Osteoblast (primary cell): ENCODE measurements at places on chromosomes 4 and X. TPM values are rescaled to one million over a fixed set of nuclear protein-coding genes. Genes with fewer than 3 reads are reported as not detected.

The FGFRL1 gene
- 29.2 and 30.8 TPM in 2 replicates for total RNA-seq

GRCh38 chrX:106039920-106040319, 1.4 kb upstream of the SERPINA7 start:
- H3K36me3 ChIP-seq = no peaks in the 10 kb centered on the region
- H3K4me1 ChIP-seq = no peaks in the 10 kb centered on the region
- no peak overlapping the region for H3K27ac ChIP-seq
- H3K27me3 ChIP-seq = peaks cover 14% of the 10 kb centered on the region
- no peak for DNase-seq
- H3K4me3 ChIP-seq = no peak overlapping the region

DNA sequence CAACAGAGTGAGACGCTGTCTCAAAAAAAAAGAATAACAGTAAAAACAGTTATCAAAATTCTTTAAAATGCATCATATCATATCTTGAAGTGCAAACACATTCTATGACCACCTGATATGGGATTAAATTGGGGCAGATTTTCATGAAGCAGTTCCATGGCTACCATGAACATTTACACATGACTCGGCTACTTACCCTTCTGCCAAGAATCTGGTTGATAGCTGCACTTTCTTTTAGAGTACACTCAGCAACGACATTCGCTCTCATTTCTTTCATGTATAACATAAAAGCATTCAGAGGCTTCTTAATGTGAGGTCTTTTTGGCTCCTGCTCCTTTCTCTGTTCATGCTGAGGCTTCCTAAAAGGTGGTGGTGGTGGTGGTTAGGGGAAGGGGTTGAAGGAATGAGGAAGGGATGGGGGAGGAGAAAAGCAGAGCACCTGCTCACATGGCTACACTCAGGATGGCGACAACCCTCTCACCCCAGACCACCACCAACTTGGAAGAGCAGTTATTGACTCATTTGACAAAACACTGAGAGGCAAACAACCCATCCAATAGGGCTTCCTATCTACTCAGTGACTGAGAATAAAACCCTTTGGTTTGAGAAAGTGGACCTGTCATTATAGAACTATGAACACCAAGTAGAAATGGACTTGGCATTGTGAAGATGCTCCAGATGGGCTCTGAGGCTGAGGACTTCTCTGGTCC, 88.5 kb downstream of the HADH start:
- no peak overlapping the region for H3K4me3 ChIP-seq
- H3K27ac ChIP-seq = no peak overlapping the region
- H3K27me3 ChIP-seq = no peaks in the 10 kb centered on the region

GRCh38 chrX:24231131-24231540, 81.6 kb downstream of the ZFX start:
- no peak overlapping the region for H3K27ac ChIP-seq
- H3K4me1 ChIP-seq = peaks cover 12% of the 10 kb centered on the region
- H3K4me3 ChIP-seq = no peak overlapping the region
- peak; percentile 90 for DNase-seq

The NXF2B gene
- not detected in 2 replicates for total RNA-seq

- no peaks in the 10 kb centered on the region for H3K27me3 ChIP-seq
- DNase-seq = no peak
- no peak overlapping the region for H3K27ac ChIP-seq
Observed at GRCh38 chr4:141849778-141850177, 213.4 kb downstream of the IL15 start.

The GUCY1B1 gene
- total RNA-seq = 1.1 and 2.9 TPM in 2 replicates

GRCh38 chrX:71859637-71860036, 51.0 kb upstream of the NHSL2 start:
- peaks cover 50% of the 10 kb centered on the region for H3K27me3 ChIP-seq
- H3K4me1 ChIP-seq = no peaks in the 10 kb centered on the region
- no peaks in the 10 kb centered on the region for H3K36me3 ChIP-seq

DNA sequence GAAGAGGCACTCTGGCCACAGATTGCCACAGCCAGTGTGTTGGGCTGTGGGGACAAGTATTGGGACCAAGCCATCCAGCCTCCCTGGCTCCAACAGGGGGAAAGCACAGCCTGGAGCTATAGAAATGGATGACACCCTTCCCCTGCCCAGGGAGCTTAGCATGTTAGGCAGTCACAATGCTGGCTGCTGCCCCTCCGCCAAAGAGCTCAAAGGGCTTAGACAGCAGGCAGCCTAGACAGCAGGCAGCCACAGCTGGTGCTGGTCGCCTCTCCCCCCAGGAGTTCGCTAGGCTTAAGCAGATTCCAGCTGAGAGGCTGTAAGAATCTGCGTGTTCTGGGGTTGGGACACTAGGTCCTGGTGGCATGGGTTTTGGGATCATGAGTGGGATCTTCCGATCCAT, 94.5 kb upstream of the MXRA5 start:
- no peak for DNase-seq
- no peaks in the 10 kb centered on the region for H3K4me1 ChIP-seq
- no peaks in the 10 kb centered on the region for H3K27me3 ChIP-seq

- peak overlapping the region; percentile 19 for H3K27ac ChIP-seq
- peaks cover 16% of the 10 kb centered on the region for H3K4me1 ChIP-seq
- H3K27me3 ChIP-seq = no peaks in the 10 kb centered on the region
- H3K36me3 ChIP-seq = no peaks in the 10 kb centered on the region
- no peak overlapping the region for H3K4me3 ChIP-seq
Observed at GRCh38 chr4:85798012-85798770, 323.2 kb downstream of the ARHGAP24 start.

The CPLX1 gene
- total RNA-seq = not detected in 2 replicates

The SOWAHD gene
- under 0.01 and 0.72 TPM in 2 replicates for total RNA-seq

- no peaks in the 10 kb centered on the region for H3K4me1 ChIP-seq
- no peak overlapping the region for H3K4me3 ChIP-seq
- DNase-seq = no peak
- H3K27ac ChIP-seq = no peak overlapping the region
Observed at GRCh38 chrX:35680940-35681346, 117.2 kb upstream of the MAGEB16 start.

GRCh38 chr4:63693321-63693720, 715.9 kb downstream of the TECRL start:
- no peaks in the 10 kb centered on the region for H3K4me1 ChIP-seq
- H3K27ac ChIP-seq = no peak overlapping the region
- no peaks in the 10 kb centered on the region for H3K27me3 ChIP-seq
- H3K4me3 ChIP-seq = no peak overlapping the region
- no peak for DNase-seq

The NPNT gene
- total RNA-seq = 0.36 and 0.59 TPM in 2 replicates

DNA sequence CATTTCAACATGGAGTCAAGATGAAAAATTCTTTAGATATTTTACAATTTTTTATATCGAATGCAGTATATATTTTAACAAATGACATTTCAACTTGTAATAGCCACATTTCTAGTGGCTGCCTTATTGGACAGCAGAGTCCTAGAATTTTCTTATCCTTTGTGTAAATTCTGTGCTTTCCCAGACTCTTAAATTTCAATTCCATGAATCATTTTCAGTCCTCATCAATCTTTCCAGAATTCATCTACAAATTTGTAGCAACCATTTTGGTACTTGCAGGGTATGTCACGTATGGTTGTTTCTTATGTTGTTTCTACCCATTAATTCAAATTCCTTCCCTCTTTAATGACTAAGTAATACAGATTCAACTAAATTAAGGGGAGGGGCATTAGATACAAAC, 2.7 kb downstream of the PAICS start:
- H3K4me3 ChIP-seq = no peak overlapping the region
- peak overlapping the region; percentile 6 for H3K27ac ChIP-seq
- H3K27me3 ChIP-seq = no peaks in the 10 kb centered on the region
- peaks cover 20% of the 10 kb centered on the region for H3K36me3 ChIP-seq
- H3K4me1 ChIP-seq = peaks cover 11% of the 10 kb centered on the region

DNA sequence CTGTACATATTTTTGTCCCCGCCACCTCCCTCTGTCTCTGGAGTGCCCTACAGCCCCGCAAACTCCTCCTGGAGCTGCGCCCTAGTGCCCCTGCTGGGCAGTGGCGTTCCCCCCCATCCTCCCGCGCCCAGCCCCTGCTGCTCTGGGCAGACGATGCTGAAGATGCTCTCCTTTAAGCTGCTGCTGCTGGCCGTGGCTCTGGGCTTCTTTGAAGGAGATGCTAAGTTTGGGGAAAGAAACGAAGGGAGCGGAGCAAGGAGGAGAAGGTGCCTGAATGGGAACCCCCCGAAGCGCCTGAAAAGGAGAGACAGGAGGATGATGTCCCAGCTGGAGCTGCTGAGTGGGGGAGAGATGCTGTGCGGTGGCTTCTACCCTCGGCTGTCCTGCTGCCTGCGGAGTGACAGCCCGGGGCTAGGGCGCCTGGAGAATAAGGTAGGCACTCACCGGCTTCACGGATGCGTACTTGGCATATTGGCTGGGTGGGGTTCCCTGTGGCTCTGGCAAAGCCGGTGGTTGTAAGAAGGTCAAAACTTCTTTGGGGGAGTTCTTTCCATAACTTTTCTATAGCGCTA, 653 bp downstream of the HHIP start:
- no peaks in the 10 kb centered on the region for H3K27me3 ChIP-seq
- DNase-seq = peak; percentile 87
- H3K4me3 ChIP-seq = peak overlapping the region; percentile 77

DNA sequence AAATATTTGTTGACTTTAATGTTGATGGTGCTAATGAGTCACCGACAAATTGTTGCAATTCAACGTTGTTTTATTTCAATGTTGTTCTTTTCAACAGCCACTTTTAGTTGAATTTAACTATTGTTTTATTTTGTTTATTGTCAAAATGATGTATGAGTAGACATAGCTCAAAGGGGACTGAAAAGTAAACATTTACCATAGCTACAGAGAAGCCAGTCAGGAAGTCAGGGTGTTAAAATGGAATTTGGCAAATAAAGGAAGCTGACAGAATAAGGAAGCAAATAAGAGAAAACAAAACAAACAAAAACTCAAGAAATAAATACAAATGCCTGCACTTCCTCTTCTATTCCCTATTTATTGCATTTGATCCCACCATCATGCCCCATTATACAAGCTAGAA, 648.4 kb upstream of the HTR2C start:
- no peak for DNase-seq
- H3K4me1 ChIP-seq = no peaks in the 10 kb centered on the region
- no peak overlapping the region for H3K27ac ChIP-seq
- H3K27me3 ChIP-seq = no peaks in the 10 kb centered on the region

The SCD5 gene
- total RNA-seq = 9.4 and 11.9 TPM in 2 replicates

GRCh38 chr4:11565899-11566298, 137.2 kb upstream of the HS3ST1 start:
- no peaks in the 10 kb centered on the region for H3K27me3 ChIP-seq
- no peak for DNase-seq
- H3K4me3 ChIP-seq = no peak overlapping the region
- H3K4me1 ChIP-seq = no peaks in the 10 kb centered on the region
- H3K27ac ChIP-seq = no peak overlapping the region
- H3K36me3 ChIP-seq = no peaks in the 10 kb centered on the region

The POU4F2 gene
- not detected in 2 replicates for total RNA-seq

The TLL1 gene
- 0.29 and 0.36 TPM in 2 replicates for total RNA-seq

The TRAM1L1 gene
- total RNA-seq = 4.3 and 8.5 TPM in 2 replicates

The TMEM154 gene
- 1.8 and 2.9 TPM in 2 replicates for total RNA-seq

- no peak within 1 kb of the TSS for H3K4me3 ChIP-seq
- DNase-seq = no peak
- no peaks in the 10 kb centered on the region for H3K36me3 ChIP-seq
- no peaks in the 10 kb centered on the region for H3K4me1 ChIP-seq
Observed at GRCh38 chrX:103710609-103711008, at the start of gene TMEM31. TMEM31 (plus strand) TSS chrX:103710909; CDS start chrX:103712259, 1,350 bp downstream.

GRCh38 chr4:52001616-52002015, 18.5 kb downstream of the LRRC66 start:
- H3K4me1 ChIP-seq = no peaks in the 10 kb centered on the region
- H3K27me3 ChIP-seq = no peaks in the 10 kb centered on the region
- H3K27ac ChIP-seq = no peak overlapping the region
- DNase-seq = no peak
- no peaks in the 10 kb centered on the region for H3K36me3 ChIP-seq

DNA sequence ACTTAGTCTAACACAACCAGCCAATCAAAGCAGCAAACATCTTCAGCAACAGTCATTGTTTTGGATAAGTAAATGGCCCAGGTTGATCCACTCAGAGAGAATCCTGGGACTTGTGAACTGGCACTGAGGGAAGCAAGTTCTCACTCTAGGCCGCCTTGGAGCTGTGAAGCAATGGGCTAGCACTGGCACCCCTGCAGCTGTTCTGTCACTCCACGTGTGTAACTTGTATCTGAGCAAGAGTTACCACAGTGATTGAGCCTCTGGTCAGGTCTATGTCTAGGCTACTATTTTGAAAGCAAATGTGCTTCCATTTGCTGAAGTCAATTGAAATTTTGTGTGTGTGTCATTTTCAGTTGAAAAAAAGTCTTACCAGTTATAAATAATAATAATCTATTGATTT, 57.2 kb upstream of the HS3ST1 start:
- no peaks in the 10 kb centered on the region for H3K4me1 ChIP-seq
- H3K4me3 ChIP-seq = no peak overlapping the region
- no peaks in the 10 kb centered on the region for H3K27me3 ChIP-seq
- no peak overlapping the region for H3K27ac ChIP-seq
- H3K36me3 ChIP-seq = no peaks in the 10 kb centered on the region

DNA sequence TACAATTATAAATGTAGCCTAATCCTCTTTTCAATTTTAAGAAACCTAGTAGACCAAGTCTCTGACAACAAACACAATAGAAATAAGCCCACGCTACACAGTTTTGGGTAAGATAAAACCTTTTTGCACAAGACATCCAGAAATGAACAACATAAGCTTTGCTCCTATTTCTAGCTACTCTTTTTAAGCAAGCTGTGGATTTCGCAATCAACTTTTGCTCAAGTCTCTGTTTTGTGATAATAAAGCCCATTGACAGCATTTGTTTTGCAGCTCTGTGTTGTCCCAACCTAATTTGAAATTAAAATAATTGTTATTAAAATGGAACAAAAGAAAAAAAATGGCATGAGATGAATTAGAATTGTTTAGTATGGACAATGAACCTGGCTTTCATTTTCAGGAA, 287.9 kb upstream of the PUDP start:
- no peak for DNase-seq
- H3K36me3 ChIP-seq = no peaks in the 10 kb centered on the region
- H3K4me3 ChIP-seq = no peak overlapping the region
- H3K4me1 ChIP-seq = no peaks in the 10 kb centered on the region
- no peaks in the 10 kb centered on the region for H3K27me3 ChIP-seq
- no peak overlapping the region for H3K27ac ChIP-seq

The SLC6A14 gene
- total RNA-seq = not detected in 2 replicates

DNA sequence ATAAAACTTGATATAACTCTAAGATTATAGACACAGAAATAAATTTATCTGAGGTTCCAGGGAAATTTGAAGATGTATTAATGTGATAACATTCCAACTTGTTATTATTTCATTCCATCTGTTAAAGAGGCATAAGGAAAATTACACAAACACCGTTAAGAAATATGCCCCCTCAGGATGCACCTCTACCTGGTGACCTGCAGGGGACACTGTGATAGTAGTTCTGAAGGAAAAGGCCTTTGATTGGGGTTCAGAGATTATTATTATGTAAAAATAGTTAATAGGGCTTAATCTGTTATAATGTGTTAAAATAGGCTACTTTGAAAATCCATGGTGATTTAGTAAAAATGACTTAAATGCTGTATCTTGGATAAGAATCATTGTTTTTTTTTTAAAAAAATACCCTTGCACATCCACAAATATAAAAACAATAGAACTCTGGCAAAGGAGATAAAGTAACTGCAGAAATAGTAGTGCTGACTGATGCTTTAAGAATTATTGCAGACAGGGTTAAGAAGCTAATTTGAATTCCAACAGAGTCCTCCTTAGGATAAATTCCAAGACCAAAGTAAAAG, 6.1 kb upstream of the ABRAXAS1 start:
- no peaks in the 10 kb centered on the region for H3K27me3 ChIP-seq
- H3K27ac ChIP-seq = no peak overlapping the region
- peak; percentile 22 for DNase-seq
- no peaks in the 10 kb centered on the region for H3K4me1 ChIP-seq
- H3K4me3 ChIP-seq = no peak overlapping the region

- peak overlapping the region; percentile 72 for H3K27ac ChIP-seq
- peak overlapping the region; percentile 4 for H3K4me3 ChIP-seq
- H3K4me1 ChIP-seq = peaks cover 46% of the 10 kb centered on the region
- H3K36me3 ChIP-seq = no peaks in the 10 kb centered on the region
- H3K27me3 ChIP-seq = no peaks in the 10 kb centered on the region
Observed at GRCh38 chr4:151690164-151690870, 70.5 kb downstream of the GATB start.

The AWAT1 gene
- not detected in 2 replicates for total RNA-seq
